GM23338 (cell line): ENCODE measurements at places on chromosomes 3 and 15.

GRCh38 chr3:190534986-190535385 is 21.1 kb downstream of the IL1RAP start:
- no peak for DNase-seq

GRCh38 chr3:127744875-127745274 is 72.1 kb downstream of the ABTB1 start:
- no peak for DNase-seq

DNA sequence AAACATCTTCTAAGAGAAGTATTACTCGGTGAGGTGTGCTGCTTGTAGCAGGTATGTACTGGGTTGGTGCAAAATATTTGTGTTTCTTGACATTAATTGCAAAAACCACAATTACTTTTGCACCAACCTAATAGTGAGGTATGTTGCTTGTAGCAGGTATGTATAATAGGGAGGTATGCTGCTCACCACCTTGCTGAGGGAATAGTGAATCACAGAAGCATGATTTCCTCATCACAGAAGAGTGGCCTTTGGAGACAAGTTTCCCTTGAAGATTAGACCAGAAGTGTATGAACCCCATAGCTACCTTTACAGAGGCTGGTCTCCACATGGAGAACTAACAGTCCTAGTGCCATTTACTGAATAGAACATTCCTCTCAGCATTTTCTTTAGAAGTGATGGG is 15.5 kb downstream of the DCP1A start:
- no peak for DNase-seq

DNA sequence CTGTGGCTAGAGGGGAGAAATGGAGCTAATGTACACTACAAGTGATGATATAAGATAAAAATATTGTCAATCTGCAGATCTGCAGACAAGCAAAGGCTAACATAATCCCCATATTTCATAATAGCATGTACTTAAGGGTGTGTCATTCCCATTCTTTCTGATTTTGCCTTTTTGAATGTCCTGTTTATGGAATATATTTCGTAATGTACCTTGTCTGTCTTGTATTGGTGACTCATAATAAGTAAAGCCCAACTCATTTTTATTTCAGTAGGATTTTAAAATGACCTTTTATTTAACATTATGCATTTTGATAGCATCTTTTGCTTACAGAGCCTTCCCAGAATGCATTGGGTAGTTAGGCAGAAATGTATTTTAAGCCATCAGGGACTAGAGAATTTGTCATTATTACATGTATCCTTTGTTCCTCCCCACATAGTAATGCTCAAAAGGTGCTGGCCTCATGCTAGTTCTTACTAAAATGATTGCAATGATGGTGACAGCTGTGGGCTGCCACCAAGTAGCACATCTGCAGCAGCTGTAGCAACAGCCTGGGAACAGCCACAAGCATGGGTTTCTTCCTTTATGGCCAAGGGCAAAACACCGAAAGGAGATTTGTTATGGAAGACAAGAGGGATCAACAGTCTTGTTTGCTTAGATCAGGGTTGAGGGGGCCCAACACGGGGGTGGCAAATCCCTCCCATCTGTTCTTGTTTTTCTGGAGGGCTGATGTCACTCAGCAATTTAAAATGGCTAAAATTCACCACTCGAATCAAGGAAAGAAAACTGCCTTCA is 188.5 kb downstream of the CADPS start:
- no peak for DNase-seq

- no peak for DNase-seq
These were observed 218.8 kb downstream of the ATP8B4 start for GRCh38 chr15:49900006-49900902.
